ENCODE measurements at places on chromosomes 4 and X.

DNA sequence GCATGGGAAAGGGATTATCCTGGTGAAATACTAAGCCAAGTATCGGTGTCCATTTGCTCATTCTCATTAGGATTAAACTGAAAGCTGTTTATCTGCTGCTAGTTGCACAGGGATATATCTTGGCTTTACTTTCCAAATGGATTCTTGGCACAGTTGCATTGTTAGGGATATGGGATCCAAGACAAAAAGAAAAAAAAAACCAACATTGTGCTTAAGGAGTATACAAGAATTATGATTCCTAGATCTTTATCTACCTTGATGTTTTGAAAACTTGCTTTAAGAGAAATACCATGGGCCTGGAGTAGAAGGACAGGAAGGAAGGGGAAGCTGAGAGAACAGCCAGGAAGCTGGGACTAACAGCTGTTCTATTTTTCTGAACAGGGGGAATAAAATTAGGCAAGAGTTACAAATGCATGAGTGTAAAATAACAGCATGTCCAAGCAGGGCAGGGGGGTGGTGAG lies 107.6 kb downstream of the ATXN3L start:
- no peak for DNase-seq

DNA sequence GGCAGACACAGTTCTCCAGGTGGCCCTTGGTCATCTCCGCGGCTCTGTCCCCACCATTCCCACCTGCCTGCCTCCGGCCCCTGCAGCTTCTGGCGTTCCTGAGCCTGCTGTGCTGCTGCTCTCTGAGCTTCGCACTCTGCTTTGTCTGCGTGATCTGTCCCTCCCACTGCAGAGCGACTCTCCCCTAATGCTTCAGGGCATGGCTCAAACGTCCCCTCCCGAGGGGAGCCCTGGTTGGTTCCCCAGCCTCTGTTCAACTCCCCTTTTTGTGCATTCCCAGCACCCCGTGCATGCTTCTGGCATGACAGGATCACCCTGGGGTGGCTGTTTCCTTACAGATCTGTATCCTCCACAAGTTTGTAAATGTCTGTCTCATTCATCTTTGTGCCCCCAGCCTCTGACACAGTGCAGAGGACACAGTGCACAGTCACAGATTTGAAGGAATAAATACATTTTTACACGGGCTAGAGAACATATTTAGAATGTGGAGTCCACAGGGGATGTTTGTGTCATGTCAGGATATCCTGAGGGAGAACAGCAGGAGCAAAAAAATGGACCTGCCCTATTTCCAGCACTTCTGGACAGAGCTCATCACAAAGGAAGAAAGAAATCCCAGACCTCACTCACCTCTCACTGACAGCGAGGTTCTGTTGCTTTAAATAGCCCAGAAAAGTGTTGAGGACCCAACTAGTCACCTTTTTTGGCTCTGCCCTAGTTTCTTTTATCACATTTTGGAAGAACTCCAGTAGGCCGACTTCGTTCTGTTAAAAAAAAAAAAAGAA lies 72.6 kb downstream of the GATB start:
- no peak for DNase-seq

DNA sequence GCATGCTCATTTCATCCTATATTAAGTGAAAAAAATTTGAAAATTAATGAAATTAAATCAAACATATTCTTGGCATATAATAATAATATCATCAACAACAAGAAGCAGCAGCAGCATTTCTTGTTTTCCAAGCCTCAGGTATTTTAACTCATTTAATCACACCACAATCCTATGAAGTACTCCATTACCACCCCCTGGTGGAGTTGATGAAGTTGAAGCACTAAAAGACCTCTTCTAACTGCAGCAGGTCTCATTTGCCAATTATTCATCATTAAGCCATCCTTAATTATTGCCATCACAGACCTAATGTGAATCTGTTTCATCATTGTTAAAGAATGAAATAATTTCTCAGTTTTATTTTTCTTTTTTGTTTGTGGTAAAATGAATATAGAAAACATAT lies 801.4 kb upstream of the GRID2 start:
- no peak for DNase-seq

GRCh38 chr4:125105561-125105960 lies 209.2 kb upstream of the FAT4 start:
- DNase-seq = no peak

DNA sequence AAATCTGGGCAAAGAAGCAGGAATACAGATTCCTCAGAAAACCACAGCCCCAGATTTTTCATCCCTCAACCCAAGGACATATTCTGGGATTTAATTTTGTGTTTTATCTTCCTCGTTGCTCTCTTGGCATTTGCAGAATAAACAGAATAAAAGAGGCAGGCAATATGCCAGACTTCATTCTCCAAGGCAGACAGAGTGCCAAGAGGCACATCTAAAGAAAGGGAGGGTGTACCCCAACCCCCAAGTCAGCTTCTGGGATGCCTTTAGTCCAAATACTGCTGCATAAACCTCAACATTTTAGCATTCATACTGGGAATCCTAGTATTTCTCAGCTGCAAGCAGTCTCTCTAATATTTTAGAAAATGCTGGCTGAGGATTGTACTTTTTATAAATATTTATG lies 629.2 kb downstream of the KLHL13 start:
- DNase-seq = no peak

DNA sequence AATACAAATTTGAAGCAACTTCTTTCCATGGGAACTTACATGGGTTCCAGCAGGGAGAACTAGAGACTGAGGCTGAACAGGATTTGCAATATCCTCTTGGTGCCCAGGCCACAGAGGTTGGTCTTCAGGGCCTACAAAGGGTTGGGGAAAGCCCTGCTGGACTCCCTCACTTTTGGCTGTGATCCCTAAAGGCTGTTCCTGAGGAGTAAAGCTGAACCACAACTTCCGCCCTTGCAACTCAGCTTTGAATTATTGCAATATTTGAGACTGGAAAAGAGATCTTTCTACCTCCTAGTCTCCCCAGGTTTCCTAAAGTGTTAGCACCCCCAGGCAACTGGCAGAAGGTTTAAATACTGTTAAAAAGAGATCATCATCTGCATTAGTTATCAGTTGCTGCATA lies 26.9 kb downstream of the DCHS2 start:
- no peak for DNase-seq

- no peak for DNase-seq
These were observed 2.4 kb downstream of the FRAS1 start for GRCh38 chr4:78059524-78059889.
